Natural killer cell (primary cell): ENCODE measurements at places on chromosomes 5 and 9. TPM values are rescaled to one million over a fixed set of nuclear protein-coding genes. Genes with fewer than 3 reads are reported as not detected.

Gene SH3TC2
- 0.58 TPM for total RNA-seq

Gene TXNDC15
- total RNA-seq = 48.3 TPM

Gene STK32A
- total RNA-seq = not detected

Gene HAVCR2
- 60.0 TPM for total RNA-seq

Gene OLFML2A
- not detected for total RNA-seq

Gene LSM11
- total RNA-seq = 2.0 TPM

Gene SV2C
- total RNA-seq = not detected

Gene IFNA2
- not detected for total RNA-seq

- H3K27me3 ChIP-seq = no peaks in the 10 kb centered on the region
- H3K4me3 ChIP-seq = no peak overlapping the region
These were observed 133.3 kb upstream of the SMARCA2 start for GRCh38 chr9:1881708-1882295.

DNA sequence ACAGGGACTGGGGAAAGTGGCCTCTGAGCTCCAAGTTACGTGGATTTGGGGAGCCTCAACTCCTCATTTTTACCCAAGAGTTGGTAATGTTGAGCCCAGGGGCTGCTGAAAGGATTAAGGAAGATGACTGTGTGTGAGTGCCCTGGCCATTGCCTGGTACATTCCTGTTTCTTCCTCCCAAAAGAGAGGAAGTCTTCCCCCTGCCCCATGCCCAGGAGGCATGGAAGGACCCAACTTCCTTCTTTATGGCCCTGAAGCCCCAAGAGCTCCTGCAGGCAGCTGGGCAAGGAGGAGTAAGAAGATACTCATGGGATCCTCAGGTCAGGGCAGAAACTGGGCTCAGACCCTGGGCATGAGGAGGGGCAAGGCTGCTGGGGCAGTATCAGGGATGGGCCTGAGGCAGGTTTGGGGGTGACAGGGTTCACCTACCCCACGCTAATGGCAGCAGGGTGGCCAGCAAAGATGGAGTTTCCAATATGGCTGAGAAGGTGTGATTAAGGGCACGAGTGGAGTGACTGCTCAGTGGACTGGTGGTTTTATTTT is 118.3 kb upstream of the MVB12B start:
- no peaks in the 10 kb centered on the region for H3K36me3 ChIP-seq
- H3K27ac ChIP-seq = no peak overlapping the region
- H3K4me3 ChIP-seq = no peak overlapping the region
- H3K27me3 ChIP-seq = no peaks in the 10 kb centered on the region
- DNase-seq = no peak

DNA sequence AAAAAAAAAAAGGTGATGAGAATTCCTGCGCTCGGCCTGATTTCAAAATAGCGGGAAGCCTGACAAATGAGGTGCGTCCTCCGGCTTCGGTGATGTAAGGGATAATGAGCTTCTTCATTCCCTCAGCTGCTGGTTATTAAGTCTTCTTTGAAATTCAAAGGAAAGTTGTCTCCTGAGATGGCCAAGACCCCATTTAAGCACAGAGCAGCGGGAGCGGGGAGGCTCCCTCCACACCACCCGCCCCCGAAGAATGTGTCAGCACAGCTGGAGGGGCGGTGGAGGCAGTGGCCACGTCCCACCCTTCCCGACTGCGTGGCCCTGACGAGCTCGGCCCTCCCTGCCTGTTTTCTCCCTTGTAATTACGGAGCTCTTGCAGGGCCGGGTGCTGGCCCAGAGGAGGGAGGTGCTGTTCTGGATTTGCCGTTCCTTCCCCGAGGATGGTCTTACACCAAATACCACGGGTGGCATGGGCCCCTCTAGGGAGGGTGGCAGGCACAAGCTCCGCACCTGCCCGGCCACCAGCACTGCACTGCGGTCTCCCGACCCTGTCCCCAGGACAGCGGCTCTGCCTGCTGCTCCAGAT is 31.0 kb downstream of the SLC9A3 start:
- H3K4me1 ChIP-seq = no peaks in the 10 kb centered on the region
- no peaks in the 10 kb centered on the region for H3K27me3 ChIP-seq
- H3K27ac ChIP-seq = no peak overlapping the region

- no peaks in the 10 kb centered on the region for H3K27me3 ChIP-seq
- no peak overlapping the region for H3K4me3 ChIP-seq
- DNase-seq = no peak
- H3K27ac ChIP-seq = no peak overlapping the region
- H3K36me3 ChIP-seq = no peaks in the 10 kb centered on the region
These were observed 8.2 kb upstream of the IFNA21 start for GRCh38 chr9:21174671-21175070.

- peaks cover 5% of the 10 kb centered on the region for H3K4me1 ChIP-seq
- H3K4me3 ChIP-seq = no peak overlapping the region
- no peak overlapping the region for H3K27ac ChIP-seq
- DNase-seq = no peak
- H3K36me3 ChIP-seq = no peaks in the 10 kb centered on the region
These were observed 160.9 kb downstream of the LPAR1 start for GRCh38 chr9:110877374-110877773.

GRCh38 chr5:132510076-132510475 is 19.5 kb upstream of the IRF1 start:
- H3K27me3 ChIP-seq = no peaks in the 10 kb centered on the region
- H3K36me3 ChIP-seq = no peaks in the 10 kb centered on the region
- no peak overlapping the region for H3K4me3 ChIP-seq
- H3K4me1 ChIP-seq = no peaks in the 10 kb centered on the region
- no peak overlapping the region for H3K27ac ChIP-seq
- no peak for DNase-seq

DNA sequence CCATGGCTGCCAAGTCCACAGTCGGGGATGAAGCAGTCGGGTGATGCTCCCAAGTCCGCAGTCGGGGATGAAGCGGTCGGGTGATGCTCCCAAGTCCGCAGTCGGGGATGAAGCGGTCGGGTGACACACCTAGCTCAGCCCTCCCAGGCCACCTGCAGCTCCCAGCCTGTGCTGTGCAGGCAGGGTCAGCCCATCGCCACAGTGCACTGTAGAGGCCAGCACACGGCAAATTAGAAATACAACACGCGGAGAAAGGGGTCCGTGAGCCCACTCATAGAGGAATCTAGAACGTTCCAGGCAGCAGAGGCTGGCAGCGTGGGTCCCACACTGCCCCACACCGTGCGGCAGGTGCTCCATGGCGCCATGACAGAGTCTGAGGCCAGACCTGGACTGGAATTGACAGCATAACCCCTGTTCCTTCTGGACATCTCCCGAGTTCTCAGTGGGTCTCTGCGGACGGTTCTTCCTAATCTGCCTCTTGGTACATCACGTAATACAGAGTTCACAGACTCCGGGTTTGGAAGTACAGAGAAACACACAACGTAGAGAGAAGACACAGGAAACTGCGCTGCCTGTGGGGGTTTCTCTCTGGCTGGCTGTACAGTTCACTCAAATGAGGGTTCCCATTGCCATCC is 7.7 kb upstream of the EXOC3 start:
- no peaks in the 10 kb centered on the region for H3K36me3 ChIP-seq
- no peak for DNase-seq
- H3K27ac ChIP-seq = no peak overlapping the region
- H3K4me1 ChIP-seq = no peaks in the 10 kb centered on the region
- no peaks in the 10 kb centered on the region for H3K27me3 ChIP-seq
- H3K4me3 ChIP-seq = no peak overlapping the region

DNA sequence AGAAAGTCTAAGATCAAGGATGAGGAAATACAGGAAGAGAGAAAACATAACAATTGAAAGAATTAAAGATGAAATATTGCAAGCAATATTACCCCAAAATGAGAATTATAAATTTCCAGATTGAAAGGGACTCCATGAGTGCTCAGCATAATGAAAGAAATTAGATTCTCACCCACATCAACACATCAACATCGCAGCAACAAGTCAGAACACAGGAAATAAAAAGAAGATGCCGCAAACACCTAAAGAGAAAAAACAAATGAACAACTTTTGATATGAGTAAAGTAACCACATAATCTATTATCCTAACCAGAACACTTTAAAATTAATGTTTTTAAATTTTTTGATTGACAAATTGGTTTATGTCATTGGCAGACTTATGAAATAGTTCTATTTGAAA is 318.3 kb upstream of the PTGER4 start:
- H3K4me3 ChIP-seq = peak overlapping the region; percentile 13
- no peak for DNase-seq
- H3K27ac ChIP-seq = peak overlapping the region; percentile 61

DNA sequence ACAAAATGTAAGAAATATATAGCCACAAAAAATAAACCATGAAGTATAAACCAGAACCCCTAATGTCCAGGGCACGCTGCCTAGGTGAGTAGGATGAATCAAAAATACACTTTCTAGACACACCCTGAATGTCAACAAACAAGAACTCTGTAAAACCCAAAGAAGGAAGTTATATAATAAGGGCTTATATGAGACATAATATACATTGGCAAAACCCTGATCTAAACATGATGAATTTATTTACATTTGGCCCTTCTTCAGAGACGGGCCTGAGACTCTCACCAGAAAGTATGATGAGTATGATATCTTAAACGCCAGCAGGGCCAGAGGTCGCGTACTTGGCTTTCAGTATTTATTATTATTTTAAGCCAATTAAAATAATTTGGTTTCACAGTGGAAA is 125.1 kb upstream of the FST start:
- DNase-seq = no peak
- no peaks in the 10 kb centered on the region for H3K36me3 ChIP-seq
- H3K27ac ChIP-seq = no peak overlapping the region
- no peaks in the 10 kb centered on the region for H3K27me3 ChIP-seq
- H3K4me3 ChIP-seq = no peak overlapping the region

GRCh38 chr9:1200847-1201251 is 150.7 kb downstream of the DMRT2 start:
- no peak for DNase-seq
- no peak overlapping the region for H3K27ac ChIP-seq
- H3K4me3 ChIP-seq = no peak overlapping the region
- no peaks in the 10 kb centered on the region for H3K27me3 ChIP-seq

DNA sequence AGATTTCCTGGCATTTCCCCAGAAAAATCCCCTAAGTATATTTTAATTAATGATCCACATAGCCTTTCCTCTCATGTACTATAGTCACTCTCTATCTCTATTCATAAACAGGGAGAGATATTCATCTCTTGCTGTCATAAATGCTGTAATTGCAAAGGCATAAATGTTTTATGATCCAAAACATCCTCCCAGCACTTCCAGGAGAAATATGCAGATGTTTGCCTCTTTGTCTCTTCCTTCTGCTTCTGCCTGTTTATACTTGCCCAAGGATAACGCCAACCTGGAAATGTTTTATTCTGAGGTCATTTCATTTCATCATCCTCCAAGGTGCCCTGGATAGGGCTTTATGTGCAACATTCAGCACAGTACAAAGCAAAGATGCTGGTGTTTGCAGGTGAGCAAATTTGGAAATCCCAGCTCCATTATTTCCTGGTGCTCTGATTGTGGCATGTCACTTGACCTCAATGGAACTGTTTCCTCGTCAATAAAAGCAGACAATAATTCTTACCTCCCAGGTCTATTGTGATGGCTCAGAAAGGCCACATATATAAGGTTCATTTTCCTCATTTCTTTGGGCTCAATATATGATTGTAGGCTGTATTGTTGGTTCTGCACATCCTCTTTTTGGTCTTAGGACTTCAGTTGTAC is 6.9 kb downstream of the TNFSF15 start:
- no peak overlapping the region for H3K27ac ChIP-seq
- H3K27me3 ChIP-seq = no peaks in the 10 kb centered on the region
- H3K4me3 ChIP-seq = no peak overlapping the region
- DNase-seq = no peak
- H3K36me3 ChIP-seq = no peaks in the 10 kb centered on the region

- no peak overlapping the region for H3K4me3 ChIP-seq
- no peak for DNase-seq
- H3K27me3 ChIP-seq = no peaks in the 10 kb centered on the region
- no peaks in the 10 kb centered on the region for H3K36me3 ChIP-seq
- H3K4me1 ChIP-seq = no peaks in the 10 kb centered on the region
- H3K27ac ChIP-seq = no peak overlapping the region
These were observed 487.9 kb upstream of the DAP start for GRCh38 chr5:11248966-11249365.

DNA sequence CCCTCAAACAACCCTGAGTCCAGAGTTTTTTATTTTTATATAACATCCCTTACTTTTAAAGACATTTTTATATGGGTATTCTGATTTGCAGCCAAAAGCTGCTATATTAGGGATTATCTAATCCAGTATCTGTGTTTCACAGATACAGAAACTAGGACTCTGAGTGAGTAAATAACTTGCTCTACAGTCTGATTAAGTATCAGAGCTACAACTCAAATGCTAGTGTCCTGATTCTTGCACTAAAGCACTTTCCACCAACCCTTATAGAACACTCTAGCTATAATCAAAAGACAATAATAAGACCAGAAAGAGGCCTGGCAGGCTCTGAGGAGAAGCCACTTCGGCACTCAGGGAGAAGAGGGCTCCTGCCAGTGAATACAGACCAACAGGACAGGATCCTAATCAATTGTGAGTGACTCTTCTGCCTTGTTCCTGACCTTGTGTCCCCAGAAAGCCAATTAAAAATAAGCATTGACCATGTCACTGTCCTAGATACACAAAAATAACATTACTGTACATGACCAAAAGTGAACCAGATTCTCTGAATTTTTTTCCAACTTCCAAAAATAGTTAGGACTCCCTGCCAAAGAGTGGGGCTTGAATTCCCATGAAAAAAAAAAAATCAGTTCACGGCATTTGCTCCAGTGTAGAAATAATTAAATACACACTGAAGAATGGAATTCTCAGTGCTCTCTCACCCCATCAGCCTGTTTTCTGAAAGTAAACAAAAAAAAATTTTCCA is 63.6 kb upstream of the MAP3K1 start:
- H3K4me3 ChIP-seq = no peak overlapping the region
- no peaks in the 10 kb centered on the region for H3K4me1 ChIP-seq
- no peak overlapping the region for H3K27ac ChIP-seq
- H3K27me3 ChIP-seq = no peaks in the 10 kb centered on the region
- no peaks in the 10 kb centered on the region for H3K36me3 ChIP-seq
- no peak for DNase-seq
